ENCODE measurements at places on chromosomes 5 and 9.

- no peak for DNase-seq
Measured at GRCh38 chr9:134473141-134474054, 147.1 kb downstream of the RXRA start.

- DNase-seq: no peak
Measured at GRCh38 chr9:129854588-129855110, 19.4 kb downstream of the USP20 start.

GRCh38 chr5:170426149-170426767, 37.1 kb upstream of the KCNMB1 start:
- DNase-seq: no peak

- DNase-seq: no peak
Measured at GRCh38 chr9:127233550-127233949, 31.0 kb upstream of the GARNL3 start.

- no peak for DNase-seq
Measured at GRCh38 chr9:114549697-114550330, 37.8 kb upstream of the ATP6V1G1 start.

Data from nucleus accumbens (tissue), 56 donors.